ENCODE measurements at places on chromosomes 1 and 21.

DNA sequence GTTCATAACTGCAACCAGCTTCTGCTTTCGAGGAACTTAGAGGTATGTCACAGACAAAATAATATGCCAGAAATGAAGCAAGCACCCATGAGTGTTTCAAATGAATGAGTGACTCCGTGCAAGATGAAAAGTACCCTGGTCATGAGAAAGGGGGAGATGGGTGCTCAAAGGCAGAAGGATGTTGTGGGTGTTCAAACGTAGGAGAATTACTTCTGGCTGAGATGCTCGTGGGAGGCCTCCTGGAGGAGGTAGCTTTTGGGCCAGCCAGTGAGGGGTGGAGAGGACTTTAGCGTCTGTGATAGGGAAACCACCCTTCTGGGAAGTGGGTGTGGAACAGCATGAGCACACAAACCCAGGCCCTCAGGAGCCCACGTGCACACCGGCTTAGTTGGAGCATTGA, 113.8 kb downstream of the SYF2 start:
- no peak for DNase-seq

GRCh38 chr1:30447701-30448100, 275.7 kb downstream of the MATN1 start:
- no peak for DNase-seq

DNA sequence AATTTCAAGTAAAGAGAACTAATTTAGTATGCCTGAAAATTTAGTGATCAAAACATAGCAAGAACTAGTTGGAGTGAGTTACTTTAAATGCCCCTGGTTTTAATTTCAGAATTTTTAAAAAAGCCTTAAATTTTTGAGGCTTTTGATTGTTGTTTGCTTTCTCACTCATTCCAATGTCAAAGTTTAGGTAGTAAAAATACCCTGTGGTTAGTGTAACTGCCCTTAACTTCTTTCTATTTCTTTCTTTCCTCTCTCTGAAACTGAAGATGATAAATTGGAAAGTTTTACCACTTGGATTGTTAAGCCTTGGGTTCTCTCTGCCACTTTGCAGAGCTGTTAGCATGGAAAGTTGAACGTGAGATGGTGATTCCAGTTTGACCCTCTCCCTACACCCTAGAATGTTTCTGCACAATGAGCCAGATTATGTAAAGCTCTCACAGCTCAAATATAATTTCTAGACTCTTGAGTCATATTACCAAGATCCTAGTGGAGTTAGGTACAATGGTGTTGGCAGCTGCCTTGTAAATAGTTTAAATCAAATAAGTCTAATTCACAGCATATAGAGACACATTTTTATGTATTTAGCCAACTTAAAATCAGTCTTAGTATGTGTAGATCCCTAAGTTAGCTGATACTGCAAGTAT, 192.4 kb upstream of the SGIP1 start:
- DNase-seq = no peak

DNA sequence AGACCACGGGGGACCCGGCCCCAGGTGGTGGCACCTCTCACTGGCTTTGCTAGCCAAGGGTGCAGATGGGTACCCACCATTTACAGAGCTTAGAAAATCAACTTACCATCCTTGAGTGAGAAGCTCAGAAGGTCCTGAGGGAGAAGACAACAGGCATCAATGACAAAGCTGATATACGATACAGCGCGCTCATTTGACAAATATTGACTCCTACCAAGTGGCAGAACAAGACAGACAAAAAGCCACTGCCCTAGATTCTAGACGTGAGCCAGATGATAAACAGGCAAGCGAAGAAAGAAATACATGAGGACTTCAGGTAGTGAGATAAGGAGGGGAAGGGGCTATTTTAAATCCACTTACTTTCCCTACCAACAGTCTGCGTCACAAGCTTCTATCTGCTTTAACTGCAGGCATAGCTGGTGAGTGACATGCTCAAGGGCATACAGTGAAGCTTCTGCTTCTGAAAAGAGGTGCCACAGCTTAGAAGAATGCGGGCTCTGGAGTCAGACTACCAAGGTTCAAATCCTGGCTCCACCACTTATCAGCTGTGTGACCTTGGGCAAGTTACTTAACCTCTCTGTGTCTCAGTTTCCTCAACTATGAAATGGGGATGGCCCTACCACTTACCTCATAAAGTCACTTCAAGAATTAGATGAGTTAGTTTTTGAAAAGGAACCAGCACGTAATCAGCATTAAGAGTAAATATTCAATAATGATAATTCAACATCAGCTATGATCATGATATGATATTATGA, 29.1 kb downstream of the TMCO4 start:
- no peak for DNase-seq

DNA sequence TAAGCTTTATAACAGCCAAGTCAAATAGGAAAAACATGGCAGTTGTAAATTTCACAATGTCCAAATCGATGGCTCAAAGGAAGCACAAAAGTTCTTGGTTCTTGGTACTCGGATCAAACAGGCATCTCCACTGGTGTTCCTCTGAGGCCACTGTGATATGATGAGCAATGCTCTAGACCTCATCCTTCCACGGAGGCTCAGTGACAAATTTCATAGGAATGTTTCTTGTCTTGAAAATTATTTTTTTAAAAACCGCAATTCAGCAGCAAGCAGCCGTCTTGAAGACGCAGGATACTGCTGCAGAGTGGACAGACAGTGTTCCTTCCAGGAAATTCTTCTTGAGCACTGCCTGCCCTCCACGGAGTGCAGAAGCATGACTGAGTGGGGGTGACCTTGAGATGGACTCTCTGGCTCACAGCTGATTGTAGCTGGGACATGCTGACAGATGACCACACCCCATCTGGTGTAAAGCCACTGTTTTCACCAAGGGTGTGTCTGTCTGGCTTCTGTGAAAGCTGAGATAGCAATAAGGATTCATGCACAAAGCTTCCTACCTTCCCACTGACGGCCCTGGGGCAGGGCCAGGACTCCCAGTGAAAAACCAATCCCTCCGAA, 61.9 kb downstream of the TIAM1 start:
- DNase-seq = no peak

- DNase-seq = no peak
Measured at GRCh38 chr1:14915356-14916054, 238.0 kb upstream of the TMEM51 start.

DNA sequence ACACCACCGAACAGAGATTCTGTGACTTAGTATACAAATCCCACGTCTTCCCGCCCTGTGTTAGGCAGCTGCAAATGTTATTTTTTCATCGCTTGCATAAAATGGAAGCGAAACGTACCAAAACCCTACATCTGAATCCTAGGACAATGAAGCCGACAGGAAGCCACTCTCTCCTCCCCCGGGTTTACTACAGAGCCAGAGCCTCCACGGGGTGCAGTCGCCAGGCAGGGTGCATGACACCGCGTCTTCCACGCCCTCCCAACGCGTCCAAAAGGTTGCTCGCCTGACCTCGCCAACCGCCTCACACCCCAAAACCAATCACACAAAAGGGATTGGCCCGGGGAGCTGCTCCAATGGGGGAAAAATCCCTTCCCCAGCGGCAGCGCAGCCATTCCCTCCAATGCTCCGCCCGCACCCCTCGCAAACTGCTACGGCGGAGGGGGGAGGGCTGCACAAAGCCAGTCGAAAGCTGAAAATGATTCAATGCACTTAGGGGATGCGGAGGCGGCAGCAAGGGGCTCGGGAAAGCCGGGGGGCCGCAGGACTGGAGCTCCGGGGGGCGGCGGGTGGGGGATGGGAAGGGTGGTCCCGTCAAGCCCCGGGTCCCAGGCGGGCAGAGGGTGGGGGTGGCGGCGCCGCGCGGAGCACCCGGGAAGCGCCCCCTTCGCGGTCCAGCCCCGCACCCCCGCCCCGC, 701 bp downstream of the CEP170 start:
- DNase-seq = peak; percentile 55

DNA sequence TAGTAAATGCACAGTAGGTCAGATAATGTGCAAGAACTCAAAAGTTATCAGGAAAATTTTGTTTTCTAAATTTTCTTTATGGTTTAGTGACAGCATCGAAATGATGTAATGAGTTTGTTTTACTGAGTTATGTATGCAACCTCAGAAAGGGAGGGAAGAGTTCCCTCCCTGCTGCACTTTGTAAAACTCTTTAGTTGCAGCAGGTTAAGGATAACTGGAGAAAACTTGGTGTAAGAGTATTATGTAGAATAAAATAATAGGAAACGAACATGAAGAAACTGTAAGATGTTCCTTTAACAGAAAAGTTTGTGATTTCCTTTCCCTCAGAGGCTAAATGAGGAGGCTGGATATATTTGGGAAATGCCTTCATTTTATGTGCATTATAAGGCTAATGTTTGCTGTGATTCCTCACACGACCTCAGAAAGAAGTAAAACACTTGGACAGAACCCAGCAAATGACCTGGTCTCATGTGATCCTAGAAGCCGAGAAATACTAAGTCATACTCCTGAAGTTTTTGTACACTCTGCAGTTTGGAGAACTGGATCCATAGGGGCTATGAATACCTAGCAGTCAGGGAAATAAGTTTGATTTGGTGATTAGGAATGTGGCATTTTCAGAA, 35.4 kb downstream of the ADGRL2 start:
- no peak for DNase-seq

DNA sequence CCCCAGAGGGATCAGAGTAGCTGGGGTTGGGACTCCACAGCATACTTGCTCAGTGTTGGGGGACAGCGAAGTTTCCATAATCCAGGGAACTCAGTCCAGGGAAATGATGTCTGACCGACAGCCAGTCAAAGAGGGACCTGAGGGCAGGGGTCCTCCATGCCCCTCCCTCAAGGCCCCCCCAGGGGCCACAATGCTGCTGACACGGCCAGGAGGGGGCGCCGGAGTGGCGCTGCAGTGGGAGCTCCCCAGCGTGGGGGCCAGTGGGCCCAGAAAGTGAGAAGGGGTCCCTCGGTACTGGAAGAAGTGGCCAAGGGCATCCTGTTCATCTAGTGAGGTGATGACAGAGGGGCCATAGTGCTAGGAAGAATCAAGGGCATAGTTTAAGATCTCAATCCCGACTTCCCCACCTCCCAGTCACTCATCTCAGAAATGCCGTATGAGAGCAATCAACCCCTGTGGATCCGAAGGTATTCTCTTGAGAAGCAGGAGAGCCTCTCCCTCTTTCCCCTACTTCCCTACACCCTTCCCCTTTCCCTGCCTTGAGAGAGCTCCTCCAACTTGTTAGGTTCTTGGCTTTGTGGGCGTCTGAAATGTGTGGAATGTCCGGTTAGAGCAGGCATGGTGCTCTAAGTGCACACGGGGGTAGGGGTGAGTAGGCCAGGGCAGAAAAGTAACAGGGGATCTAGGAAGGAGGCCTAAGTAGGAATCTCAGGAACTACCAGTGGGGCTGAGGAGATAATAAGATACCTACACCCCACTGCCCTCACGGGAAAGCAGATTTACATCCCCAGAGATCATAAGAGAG, 4.1 kb downstream of the NUDT17 start:
- DNase-seq = no peak

DNA sequence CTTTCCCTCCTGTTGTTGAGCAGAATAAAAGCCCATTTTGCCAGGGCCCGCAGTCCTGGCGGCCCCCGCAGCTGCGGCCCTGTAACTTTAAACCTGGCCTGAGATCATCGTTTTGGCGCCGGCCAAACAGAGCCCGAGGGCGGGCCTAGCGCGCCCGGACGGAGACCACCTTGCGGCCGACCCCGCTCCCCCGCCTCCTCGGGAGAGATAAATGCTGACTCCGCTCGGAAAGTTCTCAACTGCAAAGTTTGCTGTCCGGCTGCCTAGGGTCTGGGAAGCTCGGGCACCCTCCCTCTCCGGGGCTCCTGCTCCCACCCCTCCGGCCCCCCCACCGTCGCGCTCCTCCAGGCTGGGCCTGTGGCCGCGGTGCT, at the start of gene PDPN:
TSS of gene PDPN (plus strand) at position 238 of the 371 bp plus-strand sequence. CDS start 202 bp downstream, outside the sequence.
- no peak for DNase-seq

DNA sequence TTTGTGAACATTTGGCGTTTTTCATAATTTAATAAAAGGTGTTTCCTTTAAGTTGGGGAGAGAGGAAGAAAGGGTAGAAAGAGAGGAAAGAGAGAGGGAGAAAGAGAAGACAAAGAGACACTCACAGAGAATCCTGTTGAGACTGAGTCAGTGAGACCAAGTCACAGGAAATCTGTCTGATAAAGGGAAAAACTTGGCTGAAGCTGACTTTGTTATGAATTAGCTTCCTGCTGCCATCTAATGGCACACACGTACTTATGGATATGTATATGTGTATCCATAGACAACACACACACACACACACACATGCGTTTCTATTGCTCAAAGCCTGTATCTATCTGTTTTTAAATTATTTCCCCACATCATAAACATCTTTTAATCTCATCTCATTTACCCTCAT, 42.5 kb upstream of the DISC1 start:
- DNase-seq = no peak

DNA sequence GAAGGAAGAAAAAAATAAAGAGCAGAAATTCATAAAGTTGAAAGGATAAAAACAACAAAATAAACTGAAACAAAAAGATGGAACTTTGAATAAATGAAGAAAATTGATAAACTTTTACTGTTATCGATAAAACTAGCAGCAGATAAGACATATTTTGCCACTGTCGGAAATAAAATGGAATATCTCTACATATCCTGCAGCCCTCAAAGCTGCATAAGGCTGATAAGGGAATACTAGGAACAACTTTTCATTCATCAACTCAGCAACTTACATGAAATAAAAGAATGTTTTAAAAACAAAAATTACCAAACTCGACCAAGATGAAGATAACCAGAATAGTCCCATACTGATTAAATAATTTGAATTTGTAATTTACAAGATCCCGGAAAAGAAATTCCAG, 48.0 kb upstream of the GRIK1 start:
- DNase-seq = no peak

- no peak for DNase-seq
Measured at GRCh38 chr1:37423810-37424209, 50.6 kb upstream of the ZC3H12A start.

- DNase-seq = no peak
Measured at GRCh38 chr1:31984419-31985347, 29.0 kb upstream of the KHDRBS1 start.

DNA sequence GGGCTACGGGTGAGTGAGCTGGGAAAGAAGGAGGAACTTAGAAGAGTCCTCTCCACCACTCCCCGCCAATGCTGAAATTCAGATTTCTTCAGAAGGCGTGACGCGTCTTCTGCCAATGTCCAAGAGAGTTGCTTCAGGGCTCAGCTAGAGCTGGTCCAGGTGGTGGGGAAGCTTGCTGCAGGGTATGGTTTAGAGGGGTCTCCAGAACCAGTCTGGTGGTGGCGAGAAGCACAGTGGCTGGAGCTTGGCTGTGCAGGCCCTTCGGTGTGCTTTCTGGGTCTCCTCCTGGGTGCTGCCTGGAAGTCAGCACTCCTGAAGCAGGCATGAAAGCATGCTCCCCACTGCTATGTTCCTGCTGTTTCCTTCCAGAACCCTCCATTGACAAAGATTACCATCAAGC, 387.2 kb downstream of the PTPRU start:
- DNase-seq = no peak

DNA sequence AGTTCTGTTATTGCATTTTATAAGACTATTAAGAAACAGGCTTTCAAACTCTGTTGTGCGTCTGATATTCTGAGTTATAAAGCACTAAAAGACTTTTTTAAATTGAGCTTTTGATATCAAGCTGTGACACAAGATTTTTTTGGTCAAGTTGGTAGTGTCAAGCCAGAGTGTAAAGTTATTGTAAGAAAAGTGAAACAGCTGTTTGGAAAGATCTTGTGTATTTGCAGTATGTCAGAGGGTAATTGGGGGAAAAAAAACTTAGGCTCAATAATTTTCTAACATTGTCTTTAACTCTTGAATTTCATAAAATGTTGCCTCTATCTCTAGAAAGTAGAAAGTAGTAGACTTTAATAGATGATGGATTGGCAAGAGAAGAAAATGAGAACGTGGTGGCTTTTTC, 3.8 kb downstream of the CACYBP start:
- DNase-seq = no peak
